ENCODE measurements at places on chromosomes 7 and 10. TPM values are rescaled to one million over a fixed set of nuclear protein-coding genes. Genes with fewer than 3 reads are reported as not detected.

GRCh38 chr7:106012935-106013439 is 49.9 kb downstream of the CDHR3 start:
- no peak for DNase-seq

DNA sequence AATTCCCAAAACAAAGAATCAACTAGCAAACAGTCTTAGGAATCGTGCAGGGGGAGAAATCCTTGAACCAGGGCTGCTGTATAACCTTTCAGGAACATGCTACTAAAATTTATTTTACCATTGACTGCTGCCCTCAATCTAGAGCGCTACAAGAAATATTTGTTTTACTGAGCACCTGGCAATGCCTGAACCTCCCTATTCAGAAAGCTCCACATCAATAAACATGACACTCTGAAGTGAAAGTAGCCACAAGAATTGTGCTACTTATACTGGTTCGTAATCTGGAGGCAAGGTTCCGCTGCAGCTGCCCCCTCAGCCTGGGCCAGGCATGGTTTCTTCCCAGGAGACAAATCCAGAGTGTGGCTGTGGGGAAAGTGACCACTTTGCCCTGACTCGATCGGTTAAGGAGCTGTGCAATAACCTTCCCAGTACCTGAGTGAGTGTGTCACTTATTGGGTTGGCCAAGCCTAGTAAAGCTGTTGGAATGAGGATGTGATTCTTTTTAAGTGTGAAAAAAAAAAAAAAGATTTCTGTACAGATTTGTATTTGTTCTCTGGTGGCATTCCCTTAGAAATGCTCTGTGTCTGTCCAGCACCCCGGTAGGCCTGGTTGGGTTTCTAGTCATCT is 7.7 kb downstream of the VWA2 start:
- no peak for DNase-seq

Gene TFEC
- 55.9 TPM for polyA plus RNA-seq

DNA sequence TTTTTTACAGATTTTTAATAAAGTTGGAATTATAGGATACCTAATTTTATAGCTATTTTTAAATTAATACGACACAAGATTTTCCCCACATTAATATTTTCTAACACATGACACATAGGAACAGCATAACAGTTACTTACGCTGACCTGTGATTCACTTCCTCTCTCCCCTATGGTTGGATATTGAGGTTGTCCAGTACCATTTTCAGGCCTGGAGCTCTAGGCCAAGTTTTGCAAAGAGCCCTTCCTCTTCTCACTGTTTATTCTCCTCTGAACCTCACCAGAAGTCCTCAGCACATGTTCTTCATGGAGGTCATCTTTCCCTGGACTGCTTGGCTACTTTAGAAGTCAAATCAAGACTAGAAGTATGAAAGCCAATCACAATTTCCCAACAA is 28.2 kb downstream of the LYZL1 start:
- DNase-seq, result no peak

DNA sequence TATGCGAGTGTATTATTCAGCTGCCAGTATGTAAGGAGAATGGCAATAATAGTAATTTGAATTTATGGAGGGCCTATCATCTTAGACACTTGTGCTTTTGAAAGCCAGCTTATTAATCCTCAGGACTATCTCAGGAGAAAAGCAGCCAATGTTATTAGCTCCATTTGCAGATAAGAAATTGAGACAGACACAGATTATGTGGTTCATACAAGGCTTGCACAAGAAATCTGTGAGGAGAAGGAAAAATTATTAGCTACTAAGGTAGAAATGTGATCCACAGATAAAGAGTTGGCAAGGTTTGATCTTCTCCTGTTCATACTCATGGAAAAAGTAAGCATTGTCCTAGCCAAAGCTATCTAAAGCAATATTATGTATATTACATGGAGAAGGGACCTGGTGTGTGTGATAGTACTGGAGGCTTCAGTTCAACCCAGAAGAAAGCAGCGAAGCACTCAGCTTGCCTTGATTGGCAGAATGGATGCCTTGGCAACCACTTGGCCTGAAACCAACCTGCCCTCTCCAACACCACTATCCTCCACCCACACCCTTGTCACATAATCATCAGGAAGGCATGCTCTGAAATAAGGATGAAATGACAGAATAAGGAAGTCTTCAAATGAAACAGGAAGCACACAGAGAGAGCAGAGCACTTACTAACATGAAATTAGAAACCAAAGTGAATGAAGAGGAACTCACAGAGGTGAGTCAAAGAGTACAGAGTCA is 18.0 kb downstream of the MACC1 start:
- peak; percentile 93 for DNase-seq

Gene FOXP2
- not detected for polyA plus RNA-seq

GRCh38 chr10:86291616-86292340 is 74.8 kb downstream of the GRID1 start:
- no peak for DNase-seq

Gene TBX20
- not detected for polyA plus RNA-seq

Gene PRLHR
- polyA plus RNA-seq, result not detected

Gene GIMAP5
- polyA plus RNA-seq, result 17.1 TPM
